A172 (cell line): ENCODE measurements at places on chromosomes 11 and 22.

DNA sequence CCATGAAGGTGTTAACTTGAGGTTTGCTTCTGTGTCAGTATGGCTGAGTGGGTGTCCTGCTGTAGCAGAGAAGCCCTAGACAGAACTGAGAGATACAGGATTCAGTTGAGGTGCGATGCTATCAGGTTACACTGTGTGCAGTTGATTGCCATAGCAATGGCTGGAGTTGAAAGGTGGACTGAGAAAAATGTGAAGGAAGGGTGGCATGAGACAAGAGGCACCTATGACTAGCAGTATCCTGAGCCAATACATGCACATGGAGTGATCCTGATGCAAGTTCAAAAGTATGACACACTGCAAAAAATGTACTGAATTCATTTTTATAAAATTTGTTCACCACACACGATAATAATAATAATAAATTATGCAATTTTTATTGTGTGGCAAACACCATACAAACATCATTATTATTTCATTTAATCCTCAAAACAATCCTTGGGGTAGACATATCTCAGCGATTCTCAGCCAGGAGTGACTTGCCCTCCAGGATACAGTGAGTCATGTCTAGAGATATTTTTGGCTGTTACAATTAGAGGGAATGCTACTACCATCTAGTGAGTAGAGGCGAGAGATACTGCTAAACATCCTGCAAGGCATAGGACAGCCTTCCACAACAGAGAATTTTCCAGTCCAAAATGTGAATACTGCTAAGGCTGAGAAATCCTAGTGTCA, 3.9 kb upstream of the PIWIL4 start:
- peak; percentile 59 for DNase-seq

- peak; percentile 21 for DNase-seq
Measured at GRCh38 chr22:46055181-46055875, 78.4 kb upstream of the WNT7B start.

DNA sequence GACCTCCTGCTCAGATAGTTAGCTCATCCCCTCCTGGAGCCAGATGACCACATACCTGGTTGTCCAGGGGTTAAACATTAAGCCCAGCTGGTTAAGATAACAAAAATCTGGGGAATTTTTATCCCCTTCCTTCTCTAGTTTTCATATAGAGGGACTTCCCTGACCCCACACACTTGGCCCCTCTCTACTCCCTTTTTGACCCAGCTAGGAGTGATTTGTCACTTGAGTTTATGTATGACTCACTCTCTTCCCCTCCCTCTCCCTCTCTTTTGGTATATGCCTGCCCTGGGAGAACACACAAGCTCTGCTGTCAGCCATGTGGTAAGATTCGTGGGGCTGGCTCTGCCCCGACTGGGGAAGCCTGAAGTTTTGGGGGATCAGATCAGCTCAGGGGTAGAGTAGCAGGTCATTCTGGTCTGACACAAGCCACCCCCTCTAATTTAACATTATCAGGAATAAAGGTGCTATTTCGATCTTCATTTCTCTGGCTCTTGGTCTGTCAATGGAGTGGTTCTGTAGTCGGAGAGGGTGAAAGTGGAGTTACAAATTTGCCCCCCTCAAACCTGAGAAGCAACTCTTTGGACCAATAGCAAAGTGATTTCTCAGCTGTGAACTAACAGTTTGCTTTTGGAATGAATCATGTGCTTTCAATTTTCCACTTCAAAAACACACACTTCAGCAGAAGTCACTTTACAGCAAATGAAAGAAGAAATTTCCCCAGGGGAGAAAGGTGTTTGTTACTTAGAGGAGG, 415.3 kb upstream of the CADM1 start:
- peak; percentile 61 for DNase-seq

GRCh38 chr11:102112509-102112821, 2.2 kb downstream of the YAP1 start:
- DNase-seq: no peak

GRCh38 chr22:36818010-36818642, 1.3 kb upstream of the PVALB start:
- DNase-seq: peak; percentile 53

DNA sequence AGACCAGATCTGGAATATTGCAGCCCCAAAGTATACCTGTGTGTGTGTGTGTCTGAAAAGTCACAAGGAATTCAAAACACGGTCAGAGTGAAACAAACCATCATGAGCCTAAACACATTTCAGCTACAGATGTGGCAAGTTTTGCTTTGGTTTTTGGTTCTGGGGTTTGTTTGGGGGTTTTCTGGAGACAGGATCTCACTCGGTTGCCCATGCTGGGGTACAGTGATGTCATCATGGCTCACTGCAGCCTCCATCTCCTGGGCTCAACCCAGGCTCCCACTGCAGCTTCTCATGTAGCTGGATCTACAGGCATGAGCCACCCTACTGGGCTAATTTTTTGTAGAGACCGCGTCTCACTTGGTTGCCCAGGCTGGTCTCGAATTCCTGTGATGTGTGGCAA, 41.4 kb upstream of the PHF21A start:
- DNase-seq: no peak

GRCh38 chr22:45290410-45290936, 5.7 kb downstream of the UPK3A start:
- no peak for DNase-seq

- no peak for DNase-seq
Measured at GRCh38 chr11:111601636-111601978, 642 bp upstream of the SIK2 start.
